Stimulated activated naive CD4-positive, alpha-beta T cell (primary cell): ENCODE measurements at places on chromosomes 11 and 22.

DNA sequence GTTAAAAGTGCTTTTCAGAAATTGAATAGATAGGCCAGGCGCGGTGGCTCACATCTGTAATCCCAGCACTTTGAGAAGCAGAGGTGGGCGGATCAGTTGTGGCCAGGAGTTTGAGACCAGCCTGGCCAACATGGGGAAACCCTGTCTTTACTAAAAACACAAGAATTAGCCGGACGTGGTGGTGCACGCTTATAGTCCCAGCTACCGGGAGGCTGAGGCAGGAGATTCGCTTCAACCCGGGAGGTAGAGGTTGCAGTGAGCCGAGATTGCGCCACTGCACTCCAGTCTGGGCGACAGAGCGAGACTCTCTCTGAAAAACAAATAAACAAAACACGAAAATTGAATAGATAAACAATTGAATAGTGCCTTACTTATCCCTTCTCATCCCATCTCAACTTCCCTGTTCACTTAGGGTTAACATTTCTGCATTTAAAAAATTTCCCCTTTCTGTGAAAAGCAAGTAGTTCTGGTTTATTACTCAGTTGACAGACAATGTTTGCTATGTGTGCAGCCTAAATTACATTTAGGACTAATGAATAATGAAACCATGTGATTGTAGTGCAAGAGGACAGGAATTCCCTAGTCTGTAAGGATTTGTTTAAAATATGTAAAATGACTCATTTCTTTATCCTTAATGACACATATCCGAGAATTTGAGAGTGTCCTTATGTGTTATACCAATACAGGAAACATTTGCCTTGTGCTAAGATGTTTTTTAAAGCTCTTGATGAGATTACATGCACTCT, 6.0 kb downstream of the RNF169 start:
- no peak for DNase-seq

DNA sequence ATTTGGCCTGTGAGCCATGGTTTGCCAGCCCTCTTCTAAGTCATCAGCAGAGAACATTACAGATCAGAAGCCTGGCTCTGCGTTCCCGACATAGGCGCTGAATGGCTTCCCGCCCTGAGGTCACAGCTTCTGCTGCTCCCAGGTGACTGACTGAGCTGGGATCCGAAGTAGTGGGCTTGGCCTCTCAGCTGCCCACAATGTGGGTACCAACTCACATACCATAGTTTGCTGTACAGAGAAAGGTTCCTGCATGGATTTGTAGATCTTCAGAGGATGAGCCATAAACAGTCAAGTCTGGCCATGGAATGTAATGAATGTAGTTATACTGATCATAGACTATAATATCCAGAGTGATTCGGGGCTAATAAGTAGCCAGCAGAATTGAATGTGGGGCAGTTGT, 42.6 kb downstream of the TEAD1 start:
- no peak for DNase-seq

DNA sequence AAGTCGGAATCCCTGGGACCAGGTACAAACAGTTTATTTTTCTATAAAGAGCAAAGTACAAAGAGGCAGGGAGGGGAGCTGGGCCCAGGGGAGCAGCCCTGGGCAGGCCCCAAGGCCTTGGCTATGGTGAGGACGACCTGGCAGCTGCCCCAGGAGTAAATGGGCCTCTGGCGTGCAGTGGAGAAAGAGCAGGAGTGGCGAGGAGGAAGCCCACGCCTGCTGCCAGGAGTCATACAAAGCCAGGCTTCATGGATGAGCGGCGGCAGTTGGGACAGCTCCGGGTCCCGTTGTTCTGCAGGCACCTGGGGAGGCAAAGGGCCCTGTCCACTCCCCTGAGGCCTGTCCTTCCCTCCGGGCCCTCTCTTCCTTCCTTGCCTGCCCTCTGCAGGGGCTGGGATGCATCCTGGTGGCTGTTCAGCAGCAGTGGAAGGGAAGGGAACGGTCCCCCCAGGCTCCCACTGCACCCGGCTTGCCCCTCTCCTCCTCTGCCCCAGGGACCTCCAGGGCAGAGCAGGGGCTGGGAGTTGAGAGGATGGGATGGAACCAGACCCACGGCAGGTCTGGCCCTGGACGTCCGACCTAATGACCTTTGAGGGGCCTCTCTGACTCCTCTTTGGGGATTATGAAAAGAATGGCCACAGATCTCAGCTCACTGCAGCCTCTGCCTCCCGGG, 11.1 kb downstream of the RAPSN start:
- no peak for DNase-seq

GRCh38 chr11:85431319-85431718, 195.8 kb downstream of the DLG2 start:
- DNase-seq, result no peak

GRCh38 chr11:93278976-93279375, 51.6 kb upstream of the DEUP1 start:
- DNase-seq, result no peak

DNA sequence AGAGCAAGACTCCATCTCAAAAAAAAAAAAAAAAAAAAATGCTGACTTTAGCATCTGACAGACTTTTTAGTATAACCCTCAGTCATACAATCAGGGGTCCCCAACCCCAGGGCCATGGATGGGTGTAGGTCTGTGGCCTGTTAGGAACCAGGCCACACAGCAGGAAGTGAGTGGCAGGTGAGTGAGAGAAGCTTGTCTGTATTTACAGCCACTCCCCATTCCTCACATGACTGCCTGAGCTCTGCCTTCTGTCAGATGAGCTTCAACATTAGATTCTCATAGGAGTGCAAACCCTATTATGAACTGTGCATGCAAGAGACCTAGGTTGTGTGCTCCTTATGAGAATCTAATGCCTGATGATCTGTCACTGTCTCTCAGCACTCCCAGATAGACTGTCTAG, 3.3 kb downstream of the FAM227A start:
- DNase-seq, result no peak

DNA sequence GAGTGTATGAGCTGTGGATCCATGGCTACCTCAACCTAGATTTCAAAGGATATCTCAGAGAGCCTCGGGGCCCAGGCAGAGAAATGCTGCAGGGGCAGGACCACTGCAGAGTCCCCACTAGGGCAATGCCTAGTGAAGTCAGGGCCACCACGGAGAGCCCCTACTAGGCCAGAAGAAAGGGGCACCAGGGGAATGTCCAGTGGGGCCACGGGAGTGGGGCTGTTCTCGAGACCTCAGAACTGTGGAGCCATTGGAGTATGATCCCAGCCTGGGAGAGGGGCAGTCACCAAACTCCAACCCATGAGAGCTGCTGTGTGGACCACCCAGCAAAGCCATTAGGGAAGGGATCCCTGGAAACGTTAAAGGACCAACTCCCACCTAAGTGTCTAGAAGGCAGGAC, 24.5 kb downstream of the RTL6 start:
- no peak for DNase-seq

DNA sequence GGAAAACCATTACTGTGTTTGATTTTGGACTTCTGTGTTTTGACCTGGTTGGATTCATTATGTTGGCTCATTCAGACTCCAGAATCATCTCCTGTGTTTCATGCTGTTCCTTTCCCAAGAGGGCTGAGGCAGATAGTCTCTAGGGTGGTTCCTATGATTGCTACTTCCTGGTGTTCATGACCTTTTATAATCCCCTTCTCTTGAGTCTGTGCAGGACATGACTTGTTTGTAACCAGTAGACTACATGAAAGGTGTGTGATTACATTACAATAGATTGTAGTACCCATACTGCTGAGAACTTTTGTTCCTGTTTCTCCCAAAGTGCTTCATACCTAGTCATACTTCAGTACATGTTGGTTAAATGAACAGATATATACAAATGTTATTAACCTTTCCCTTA, 700.6 kb downstream of the METTL15 start:
- no peak for DNase-seq

- no peak for DNase-seq
Measured at GRCh38 chr11:57599381-57599780, 1.9 kb downstream of the SERPING1 start.

DNA sequence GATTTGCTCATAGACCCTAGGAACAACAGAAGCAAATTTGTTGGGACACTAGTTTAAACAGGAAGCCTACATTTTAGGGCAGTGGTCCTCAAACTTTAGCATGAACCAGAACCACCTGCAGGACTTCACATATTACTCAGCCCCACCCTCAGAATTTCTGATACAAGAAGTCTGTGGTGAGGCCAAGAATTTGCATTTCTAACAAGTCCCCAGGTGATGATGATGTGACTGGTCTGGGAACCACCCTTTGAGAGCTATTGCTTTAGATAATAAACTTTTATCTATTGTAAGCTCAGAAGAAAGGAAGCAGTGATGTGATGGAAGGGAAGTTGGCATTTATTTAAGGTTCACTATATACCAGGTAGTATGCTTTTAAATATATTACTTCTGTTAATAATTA, 194.0 kb downstream of the FAM181B start:
- no peak for DNase-seq

GRCh38 chr11:18383388-18384156, 10.8 kb upstream of the LDHA start:
- DNase-seq, result peak; percentile 36

DNA sequence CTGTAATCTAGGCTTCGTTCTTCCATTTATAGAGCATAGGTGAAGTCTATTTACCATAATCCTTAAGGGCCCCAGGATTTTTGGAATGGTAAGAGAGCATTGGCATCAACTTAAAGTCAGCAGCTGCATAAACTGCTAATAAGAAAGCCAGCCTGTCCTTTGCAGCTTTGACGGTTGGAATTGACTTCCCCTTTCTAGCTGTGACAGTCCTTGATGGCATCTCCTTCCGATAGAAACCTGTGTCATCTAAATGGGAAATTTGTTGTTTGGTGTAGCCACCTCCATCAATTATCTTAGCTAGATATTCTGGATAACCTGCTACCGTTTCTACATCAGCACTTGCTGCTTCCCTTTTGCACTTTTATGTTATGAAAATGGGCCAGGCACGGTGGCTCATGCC, 58.0 kb upstream of the GLYATL1B start:
- DNase-seq, result no peak

GRCh38 chr11:123413636-123414035, 16.4 kb upstream of the GRAMD1B start:
- DNase-seq, result no peak

DNA sequence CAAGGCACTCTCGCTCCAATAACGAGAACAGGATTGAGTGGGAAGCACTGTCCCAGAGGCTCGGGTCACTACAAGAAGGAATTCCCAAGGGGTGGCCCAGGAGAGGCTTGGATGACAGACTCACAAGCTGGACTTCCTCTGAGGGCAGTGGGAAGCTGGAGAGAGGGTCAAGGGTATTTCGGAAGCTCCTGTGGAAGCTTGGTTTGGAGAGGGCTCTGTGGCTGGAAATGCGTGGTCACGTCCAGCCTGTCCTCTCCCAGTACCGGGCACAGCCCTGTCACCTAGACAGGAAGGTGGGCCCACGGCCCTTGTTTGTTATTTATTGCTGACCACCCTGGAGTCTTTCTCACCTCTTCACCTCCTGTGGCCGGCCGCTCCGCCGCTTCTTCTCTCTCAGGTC, 5.3 kb downstream of the SYNGR1 start:
- no peak for DNase-seq

GRCh38 chr11:67057205-67057672, 592 bp downstream of the RHOD start:
- DNase-seq, result no peak

- DNase-seq, result no peak
Measured at GRCh38 chr11:102640946-102641345, 15.8 kb upstream of the MMP20 start.

DNA sequence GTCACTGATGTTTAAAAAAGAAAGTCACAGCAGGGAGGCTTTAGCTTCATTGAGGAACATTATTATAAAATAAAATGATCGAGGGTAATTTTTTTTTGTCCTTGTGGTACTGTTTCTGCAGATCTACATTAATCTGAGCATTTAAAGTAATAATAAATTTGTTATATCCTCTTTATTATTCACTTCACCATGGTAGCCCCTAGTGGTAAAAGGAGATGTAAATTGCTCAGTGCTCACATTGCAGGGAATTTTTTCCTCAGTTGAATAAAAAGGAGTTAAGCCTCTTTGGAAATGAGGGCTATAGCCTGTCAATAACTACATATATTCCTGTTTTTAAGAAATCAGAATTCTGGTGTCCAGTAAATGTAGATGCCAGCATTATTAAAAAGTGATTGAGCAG, 99.7 kb upstream of the VPREB1 start:
- DNase-seq, result no peak

GRCh38 chr11:93089474-93090102, 108.2 kb downstream of the SLC36A4 start:
- DNase-seq, result no peak

GRCh38 chr22:46537946-46538813, 760 bp upstream of the CELSR1 start:
- no peak for DNase-seq

DNA sequence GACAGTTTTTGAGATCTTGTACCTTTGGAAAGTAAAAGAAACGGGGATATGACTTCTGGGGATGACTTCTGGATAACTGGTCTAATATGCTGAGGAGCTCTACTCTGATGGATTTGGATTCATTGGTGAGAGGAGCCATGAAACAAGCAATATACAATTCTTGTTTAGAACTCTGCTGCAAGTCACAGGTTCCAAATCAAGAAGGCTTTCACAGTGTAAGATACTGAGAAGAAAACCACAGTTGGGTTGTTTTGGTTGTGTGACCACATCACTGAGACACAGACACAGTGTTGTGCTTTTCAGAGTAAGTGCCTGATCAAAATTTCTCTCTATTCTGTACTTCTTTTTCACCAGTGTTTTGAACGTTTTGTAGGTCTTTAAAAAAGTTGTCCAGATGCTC, 13.1 kb upstream of the UCP2 start:
- DNase-seq, result peak; percentile 81

GRCh38 chr11:103488031-103488461, 378.8 kb downstream of the DYNC2H1 start:
- DNase-seq, result no peak

- no peak for DNase-seq
Measured at GRCh38 chr11:128563942-128564641, 23.3 kb downstream of the ETS1 start.

GRCh38 chr22:28548406-28548805, 131.2 kb downstream of the TTC28 start:
- DNase-seq, result no peak

- no peak for DNase-seq
Measured at GRCh38 chr11:36441610-36442208, 68.4 kb downstream of the TRAF6 start.

DNA sequence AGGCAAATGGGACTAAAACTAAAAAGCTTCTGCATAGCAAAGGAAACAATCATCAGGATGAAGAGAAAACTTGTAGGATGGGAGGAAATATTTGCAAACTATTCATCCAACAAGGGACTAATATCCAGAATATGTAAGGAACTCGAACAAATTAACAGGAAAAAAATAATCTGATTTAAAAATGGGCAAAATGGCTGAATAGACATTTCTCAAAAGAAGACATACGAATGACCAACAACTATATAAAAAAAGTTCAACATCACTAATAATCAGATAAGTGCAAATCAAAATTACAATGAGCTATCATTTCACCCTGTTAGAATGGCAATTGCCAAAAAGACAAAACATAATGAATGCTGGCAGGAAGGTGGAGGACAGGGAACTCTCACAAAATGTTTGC, 12.0 kb downstream of the OR52E1 start:
- DNase-seq, result no peak
